ENCODE measurements at places on chromosomes 12 and 14.

DNA sequence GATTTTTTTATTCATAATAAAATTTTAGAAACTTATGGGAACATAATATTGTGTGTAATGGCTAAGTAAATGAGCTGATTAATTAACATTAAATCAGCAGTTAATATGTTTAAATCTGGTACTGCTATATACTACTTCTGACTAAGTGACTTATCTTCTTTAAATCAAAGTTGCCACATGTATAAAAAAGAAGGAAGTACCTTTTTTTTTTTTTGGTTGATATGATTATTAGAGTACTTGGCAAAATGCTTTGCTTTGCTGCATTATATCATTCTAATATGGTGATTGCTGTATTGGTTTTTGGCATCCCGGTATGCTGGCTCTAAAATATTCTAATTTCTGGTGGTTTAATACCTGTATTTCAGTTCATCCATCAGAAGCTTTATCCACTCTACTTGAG, 319.1 kb upstream of the RGS6 start:
- no peak for DNase-seq

DNA sequence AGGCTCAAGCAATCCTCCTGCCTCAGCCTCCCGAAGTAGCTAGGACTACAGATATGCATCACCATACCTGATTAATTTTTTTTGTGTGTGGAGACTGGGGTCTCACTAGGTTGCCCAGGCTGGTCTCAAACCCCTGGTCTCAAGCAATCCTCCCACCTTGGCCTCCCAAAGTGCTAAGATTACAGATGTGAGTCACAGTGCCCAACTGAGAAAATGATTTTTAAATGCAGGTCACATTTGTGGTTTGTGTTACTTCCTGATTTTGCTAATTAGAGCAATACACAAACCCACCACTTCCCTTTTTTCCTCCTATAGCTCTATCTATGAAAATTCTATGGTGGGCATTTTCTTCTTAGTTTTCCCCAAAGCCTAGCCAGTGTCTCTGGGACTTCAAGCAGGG, 45.5 kb upstream of the TMEM263 start:
- DNase-seq, result no peak

DNA sequence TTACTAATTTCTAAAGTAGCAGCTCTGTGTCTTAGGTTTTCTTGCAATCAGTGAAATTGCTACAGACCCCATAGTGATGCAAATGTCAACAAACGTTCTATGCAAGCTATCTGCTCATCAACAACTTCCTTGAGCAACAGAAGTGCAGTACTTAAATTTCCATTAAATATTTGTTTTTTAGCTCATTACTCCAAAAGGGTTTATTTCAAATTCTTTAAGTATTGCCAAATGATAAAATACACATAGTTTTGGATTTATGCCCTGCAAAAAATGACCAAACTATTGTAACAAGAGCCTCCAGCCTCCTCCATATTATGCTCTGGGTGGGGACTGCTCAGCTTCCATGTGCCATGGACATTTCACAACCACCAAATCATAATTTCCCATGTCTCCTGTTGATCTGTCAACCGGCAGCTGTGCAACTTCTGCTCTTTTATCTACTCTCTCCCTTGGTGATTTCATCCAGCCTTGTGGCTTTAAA, 4.4 kb downstream of the BDKRB1 start:
- DNase-seq, result no peak

DNA sequence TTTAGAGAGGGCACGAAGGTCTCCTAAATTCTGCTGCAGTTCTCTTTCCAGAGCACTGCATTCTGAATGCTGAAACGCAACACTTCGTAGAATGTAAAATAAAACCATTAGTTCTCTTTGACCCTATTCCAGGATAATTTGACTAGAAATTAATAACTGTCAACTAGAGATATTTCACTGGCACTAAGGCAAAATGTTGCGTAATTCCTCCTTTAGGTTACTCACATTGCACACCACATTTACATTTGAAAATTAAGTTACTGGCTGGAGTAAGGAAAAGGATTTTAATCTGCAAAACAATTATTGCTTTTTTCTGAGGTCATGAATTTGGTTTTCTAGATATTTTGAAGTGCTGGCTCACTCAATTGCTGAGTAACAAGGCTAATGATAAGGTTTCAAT, 58.0 kb upstream of the TRHDE start:
- DNase-seq, result no peak

- DNase-seq, result no peak
These were observed 221.7 kb upstream of the GRIP1 start for GRCh38 chr12:66900616-66901015.

DNA sequence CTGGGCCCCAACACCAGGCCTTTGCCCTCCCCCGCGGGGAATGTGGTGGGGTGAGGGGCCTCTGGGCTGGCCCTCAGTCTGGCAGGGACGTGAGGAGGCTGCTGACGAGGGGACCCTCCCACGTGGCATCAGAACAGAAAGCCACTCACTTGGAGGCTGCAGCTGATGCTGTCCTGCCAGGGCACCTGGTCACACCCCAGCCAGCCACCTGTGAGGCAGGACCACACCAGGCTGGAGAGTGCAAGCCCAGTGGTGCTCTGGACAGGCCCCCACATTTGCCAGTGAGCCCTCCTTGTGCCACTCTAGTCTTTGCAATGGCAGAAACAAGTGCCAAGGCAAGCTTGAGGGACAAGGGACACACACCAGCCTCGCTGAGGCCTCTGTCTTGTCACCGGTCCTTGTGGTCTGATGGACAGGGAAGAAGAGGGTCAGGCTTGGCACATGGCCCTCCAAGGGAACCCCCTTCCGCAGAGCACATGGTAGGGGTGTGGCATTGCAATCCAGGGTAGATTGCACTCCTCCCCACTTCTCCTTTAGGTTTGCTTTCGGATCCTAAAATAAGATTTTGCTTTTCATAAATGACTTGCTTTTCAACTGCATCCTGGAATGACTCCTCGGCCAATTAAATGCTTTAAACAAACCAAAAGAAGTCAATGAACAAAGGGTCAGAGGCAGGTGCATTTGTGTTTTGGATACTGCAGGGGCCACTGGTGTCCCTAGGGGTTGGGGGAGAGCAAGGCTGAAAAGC, 53.7 kb downstream of the CCDC88C start:
- DNase-seq, result no peak
